ENCODE measurements at places on chromosomes 2 and 18.

DNA sequence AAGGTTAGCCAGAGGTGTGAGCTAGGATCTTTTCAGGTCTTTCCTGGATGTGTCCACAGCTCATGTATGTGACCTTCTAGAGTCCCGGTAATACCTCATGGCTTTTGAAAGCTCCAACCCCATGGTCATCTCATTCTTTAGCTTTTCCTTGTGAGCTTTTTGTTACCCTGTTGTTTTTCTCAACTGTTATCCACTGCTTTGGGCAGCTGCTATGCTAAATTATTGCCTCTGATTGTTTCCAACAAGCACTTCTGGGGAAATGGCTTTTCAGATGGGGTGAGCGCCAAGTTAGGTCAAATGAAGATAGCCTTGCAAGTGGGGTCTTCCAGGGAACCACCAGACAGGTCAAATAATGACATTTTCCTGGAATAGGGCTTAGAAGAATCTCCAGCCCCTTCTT is 27.9 kb downstream of the ME2 start:
- no peak for DNase-seq

DNA sequence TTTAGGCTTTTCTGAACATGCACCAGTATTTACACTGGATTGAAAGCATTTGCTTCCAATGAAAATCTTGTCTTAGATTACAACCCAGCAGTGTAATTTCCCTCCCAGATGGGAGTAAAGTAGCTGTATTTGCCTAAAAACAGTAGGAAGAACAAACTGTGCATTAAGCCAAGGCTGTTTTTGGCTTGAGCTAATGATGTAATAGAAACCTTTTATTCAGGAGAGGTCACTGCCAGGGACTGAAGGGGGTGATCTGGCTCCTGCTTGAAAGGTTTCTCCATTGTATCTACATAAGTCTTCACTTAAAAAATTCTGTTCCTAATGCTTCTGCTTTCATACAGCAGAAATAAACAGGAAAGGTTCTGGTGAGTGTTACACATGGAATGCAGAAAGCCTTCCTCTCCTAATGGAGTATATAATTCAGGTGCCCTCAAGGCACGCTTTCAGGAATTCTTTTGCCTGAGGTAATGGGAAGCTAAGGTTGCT is 74.4 kb downstream of the MEIS1 start:
- DNase-seq = no peak

GRCh38 chr2:196511258-196512168 is 128.0 kb upstream of the CCDC150 start:
- DNase-seq = no peak

- DNase-seq = no peak
Measured at GRCh38 chr2:214591366-214591765, 180.5 kb downstream of the VWC2L start.

DNA sequence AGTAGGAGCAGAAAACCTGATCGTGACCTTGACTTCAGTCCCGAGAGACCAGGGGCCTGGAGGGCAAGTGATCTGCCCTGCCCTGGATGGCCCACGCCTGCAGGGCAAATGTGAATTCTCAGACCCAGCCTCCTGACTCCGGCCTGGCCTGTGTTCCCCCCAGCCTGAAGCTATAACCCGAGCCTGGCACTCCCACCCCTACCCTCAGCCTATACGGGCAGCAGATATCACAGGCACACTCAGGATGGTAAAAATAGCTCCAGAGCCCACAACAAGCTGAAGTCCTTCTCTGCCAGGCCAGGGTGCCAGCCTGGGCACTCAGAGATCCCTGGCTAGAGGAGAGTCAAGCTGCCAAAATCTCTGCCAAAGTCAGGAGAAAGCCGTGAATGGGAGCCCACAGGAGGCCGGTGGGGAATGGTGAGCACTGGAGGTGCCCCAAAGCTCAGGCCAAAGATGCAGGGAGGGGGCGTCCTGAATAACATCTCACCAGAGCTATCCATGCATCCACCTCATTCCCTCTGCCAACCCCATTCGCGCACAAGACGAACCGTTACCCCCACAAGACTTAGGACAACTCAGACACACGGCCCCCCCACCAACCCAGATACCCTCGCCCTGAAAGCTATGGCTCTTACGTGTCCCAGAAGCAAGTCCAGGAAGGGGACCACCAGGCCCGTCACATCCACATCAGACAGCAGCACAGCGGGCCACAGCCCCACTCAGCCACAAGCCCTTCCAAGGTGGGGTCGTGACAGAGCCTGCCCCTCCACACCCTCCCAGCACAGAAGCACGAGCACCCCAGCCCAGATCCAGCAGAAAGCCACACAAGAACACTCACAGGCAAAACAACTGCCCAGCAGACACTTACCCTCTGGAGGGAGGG is 144.9 kb downstream of the TNS1 start:
- no peak for DNase-seq

DNA sequence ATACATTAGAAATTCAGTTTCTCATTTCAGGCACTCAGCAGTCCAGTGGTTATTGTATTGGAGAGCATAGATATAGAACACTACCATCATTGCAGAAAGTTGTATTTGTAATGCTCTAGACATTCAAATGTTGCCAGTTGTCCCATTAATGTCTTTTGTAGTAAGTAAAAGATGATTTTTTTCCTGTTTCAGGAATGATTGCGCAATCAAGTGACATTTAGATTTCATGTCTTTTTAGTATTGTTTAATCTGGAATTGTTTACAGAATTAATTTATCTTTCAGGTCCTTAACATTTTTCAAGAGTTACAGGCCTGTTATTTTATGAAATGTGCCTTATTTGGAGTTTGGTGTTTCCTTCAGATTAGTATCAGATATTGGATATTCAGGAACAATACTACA is 134.7 kb downstream of the MSTN start:
- no peak for DNase-seq

DNA sequence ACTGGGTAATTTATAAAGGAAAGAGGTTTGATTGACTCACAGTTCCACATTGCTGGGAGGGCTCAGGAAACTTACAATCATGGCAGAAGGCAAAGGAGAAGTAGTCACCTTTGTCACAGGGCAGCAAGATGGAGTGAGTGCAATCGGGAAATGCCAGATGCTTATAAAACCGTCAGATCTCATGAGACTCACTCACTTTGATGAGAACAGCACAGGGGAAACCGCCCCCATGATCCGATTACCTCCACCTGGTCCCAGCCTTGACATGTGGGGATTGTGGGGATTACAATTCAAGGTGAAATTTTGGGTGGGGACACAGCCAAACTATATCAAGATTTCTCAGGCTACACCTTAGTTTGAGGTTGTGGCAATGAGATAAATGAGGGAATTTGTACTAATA is 54.9 kb downstream of the AKAIN1 start:
- DNase-seq = no peak

DNA sequence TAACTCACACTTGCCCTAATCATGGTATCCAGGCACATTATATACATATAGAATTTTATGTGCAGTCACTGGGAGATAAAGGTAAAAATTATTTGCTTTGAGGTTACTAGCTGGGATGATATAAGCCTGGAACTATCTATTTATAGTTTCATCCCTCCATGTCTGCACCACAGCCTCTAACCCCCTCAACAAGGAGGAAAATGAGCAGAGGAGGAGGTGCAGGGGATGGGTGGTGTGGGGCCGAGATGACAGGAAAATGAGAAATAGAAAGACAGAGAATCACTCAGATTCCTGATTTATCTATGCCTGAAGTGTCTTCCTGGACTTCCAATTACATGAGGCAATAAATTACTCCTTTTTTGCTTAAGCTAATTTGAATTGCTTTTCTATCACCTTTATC is 145.2 kb downstream of the PIK3C3 start:
- no peak for DNase-seq

DNA sequence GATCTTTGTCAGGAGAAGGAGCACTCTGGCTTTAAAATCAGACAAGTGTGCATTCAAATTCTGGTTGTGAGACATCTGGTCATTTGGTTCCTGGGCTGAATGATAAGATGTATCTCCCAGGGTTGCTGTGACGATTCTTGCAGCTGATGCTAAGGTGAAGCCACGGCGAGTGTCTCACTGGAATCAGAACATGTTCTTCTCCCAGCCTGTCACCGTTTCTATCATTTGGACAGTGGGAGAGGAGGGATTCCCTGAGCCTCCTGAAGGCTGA is 68.3 kb downstream of the NCK2 start:
- no peak for DNase-seq

DNA sequence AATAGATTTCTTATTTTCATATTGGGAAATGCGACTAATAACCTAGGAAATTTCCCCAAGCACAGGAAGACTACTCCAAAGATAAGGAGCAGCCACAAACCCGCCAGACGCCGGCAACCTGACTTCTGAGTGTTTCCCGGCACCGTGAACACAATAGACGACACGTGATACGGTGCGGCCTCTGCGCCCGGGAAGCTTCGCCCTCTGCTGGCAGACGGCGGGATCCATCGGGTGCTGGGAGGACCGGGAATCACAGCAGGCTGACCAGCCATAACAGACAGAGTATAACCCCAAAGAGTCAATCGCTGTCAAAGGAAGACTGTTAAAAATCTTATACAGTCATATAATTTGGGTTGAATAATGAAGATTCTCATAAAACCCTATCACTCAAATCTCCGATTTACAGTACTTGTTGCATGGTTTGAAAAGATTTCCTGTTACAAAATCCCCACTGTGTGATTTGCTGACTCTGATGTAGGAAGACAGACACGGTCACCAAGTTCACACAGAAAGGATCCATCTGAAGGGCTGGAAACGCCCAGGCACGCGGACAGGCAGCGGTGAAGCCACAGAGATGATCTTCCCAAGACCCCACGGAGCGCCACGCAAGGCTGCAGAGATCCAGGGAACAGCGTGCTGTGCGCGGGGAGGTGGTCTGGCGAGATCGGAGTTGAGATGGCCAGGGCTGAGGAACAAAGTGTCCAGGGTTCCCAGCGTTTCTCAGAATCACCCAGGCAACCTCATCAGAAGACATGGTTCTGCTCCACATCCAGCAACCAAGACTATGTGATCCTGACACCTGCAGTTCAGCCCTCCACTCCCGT is 73.8 kb downstream of the EIPR1 start:
- peak; percentile 62 for DNase-seq

- DNase-seq = no peak
Measured at GRCh38 chr2:23525137-23525765, 140.3 kb downstream of the KLHL29 start.

DNA sequence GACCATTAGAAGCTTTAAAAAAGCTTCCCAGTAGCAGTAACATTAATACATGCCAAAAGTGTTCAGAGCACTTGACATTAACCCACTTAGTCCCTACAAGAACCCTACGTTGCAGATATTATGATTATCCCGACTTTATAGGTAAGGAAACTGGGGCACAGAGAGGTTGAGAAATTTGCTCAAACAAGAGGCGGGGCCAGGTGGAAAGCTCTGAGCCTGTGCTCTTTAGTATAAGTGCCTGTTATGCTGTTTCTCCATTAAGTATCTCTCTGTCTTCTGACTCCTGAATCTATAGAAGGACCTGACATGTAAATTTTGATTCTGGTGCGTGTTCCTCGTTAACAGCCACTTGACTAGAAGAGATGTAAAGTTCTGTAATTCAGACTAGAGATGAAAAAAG is 139.8 kb downstream of the RBMS1 start:
- no peak for DNase-seq

Measured in NCI-H1417 treated with DMSO at 0.1 percent for 48 hours (cell line).